ENCODE measurements at places on chromosomes 6 and 20.

- no peak for DNase-seq
Observed at GRCh38 chr6:79570129-79571029, 33.1 kb upstream of the LCA5 start.

GRCh38 chr6:57261926-57262325 is 39.8 kb upstream of the RAB23 start:
- DNase-seq, result no peak

- no peak for DNase-seq
Observed at GRCh38 chr20:415820-416322, 7.8 kb downstream of the RBCK1 start.

- no peak for DNase-seq
Observed at GRCh38 chr6:126176282-126176681, 163.6 kb upstream of the CENPW start.

DNA sequence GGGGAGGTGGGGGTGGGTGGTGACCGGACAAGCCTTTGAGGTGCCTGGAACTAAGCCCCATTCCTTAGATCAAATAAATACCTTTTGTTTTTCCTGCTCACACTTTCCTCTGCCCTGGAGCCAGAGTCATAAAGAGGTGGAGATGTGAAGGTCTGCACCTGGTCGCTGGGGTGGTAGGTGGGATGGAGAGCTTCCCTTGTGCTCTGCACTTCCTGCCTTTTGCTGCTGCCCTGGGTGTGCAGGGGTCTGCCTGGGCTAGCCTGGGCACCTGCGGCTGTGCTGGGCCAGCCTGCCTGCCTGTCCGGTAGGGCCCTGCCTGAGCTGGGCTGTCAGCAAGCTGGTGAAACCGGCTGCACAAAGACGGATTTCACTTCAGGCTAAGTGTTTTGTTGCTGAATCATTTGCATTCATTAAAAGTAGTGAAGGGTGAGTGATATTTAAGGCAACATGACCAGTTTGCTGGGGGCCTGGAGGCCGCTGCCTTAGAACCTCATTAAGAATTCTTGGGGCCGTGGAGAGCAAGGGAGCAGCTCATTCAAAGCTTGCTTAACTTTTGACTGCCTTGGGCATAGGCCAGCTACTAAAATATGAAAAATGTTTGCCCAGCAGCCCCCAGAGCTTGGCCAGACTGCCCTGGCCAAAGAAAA is 20.5 kb downstream of the PTK7 start:
- no peak for DNase-seq

- no peak for DNase-seq
Observed at GRCh38 chr6:105196076-105196475, 16.3 kb upstream of the POPDC3 start.

Data from activated CD8-positive, alpha-beta T cell treated with anti-CD3 and anti-CD28 coated beads, Interleukin-2, amount 10 ng/mL, durations not matched to agents 7 days and 5 days (primary cell).